ENCODE measurements at places on chromosomes 4 and X.

DNA sequence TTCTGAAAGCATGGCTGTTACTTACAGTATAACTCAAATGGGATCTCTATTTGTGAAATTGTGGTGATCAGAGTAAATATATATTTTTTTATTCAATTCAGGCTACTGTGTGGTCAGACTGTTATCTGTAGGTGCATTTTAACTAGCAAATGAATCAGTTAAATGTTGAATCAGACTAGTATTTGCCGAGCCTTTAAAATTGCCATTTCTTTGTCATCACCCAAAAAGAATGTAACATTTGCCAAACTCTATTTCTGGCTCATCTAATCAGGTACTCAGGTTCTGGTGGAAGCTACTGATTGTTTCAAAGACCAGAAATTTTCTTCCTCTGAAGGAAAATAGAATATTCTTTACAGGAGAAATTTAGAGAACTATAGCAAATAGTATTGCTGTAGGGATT is 1.8 kb upstream of the NAA15 start:
- DNase-seq = no peak

- no peak for DNase-seq
These were observed 197.4 kb downstream of the ENOX2 start for GRCh38 chrX:130705591-130705990.

DNA sequence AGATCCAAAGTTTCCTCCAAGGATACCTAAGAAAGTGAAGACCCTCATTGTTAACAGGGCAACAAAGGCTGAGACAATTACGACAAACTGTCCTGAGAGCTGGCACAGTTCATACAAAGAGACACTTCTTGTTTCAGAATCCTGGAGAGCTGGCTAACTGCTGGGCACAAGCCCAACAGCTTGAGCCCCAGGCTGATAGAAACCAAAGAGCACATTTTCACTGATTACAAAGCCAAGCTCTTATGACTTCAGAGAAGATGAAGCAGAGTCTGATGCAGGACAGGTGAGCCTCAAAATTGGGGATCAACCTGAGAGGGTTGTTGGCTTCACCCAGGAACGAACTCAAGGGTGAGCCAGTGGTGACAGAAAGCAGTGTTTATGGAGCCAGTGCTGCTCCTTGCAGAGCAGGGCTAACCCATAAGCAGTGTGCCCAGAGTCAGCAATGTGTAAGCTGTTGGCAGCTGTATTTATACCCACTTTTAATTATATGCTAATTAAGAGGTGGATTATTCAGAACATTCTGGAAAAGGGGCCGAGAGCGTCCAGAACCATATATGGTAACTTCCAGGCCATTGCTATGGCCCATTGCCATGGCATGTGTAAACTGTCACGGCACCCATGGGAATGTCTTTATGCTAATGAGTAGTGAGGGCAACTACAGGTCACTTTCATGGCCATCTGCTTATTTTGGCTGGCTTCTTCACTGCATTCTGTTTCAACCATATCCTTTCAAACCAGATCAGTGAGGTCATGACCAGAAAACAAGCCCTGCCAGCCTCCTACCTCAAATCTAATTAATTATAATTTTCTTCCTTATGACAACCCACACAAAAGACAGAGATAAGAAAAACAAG is 183.7 kb downstream of the EVC2 start:
- no peak for DNase-seq

DNA sequence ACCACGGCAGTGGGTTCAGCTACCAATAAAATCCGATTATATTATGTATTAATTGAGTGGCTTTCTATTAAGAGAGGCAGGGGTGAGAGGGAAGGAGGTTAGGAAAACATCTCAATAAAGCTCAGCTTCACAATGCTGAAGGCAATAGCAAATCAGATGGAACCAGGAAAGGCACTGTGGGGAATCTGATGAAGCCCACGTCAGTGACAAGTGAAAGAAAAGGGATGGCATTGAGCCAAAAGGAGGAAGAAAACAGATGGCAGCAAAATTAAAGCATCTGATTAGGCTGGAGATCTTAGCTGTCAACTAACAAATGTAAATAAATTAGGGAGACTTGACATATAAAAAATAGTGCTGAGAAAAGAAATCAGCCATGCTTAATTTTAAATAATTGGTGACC is 180.9 kb downstream of the RASL11B start:
- DNase-seq = no peak

GRCh38 chrX:85611926-85612325 is 232.5 kb upstream of the POF1B start:
- DNase-seq = no peak

DNA sequence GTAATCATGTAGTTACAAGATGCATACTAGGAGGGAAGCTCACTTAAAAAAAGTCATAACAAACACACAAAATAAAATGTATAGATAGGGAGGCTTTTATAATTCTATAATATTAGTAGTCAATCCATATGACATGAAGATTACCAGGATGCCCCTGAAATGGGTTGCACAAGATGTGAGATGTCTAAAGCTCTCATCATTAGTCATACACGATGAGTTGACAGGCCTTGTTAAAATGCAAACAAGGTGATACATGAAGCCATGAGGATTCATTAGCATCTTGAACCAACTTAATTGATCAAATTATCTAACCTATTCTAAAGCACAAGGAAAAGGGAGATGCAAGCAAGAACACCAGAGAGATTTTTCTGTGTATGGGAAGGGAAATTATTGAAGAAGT is 470.2 kb downstream of the IQCM start:
- no peak for DNase-seq

- no peak for DNase-seq
These were observed 279.4 kb downstream of the FAT4 start for GRCh38 chr4:125594056-125594602.

All from cortex of kidney (tissue), 1 donor.